Right ventricle myocardium superior (tissue), 1 donor: ENCODE measurements at places on chromosomes 1 and 21.

GRCh38 chr1:109995536-109995935 lies 11.0 kb downstream of the AHCYL1 start:
- DNase-seq = no peak

DNA sequence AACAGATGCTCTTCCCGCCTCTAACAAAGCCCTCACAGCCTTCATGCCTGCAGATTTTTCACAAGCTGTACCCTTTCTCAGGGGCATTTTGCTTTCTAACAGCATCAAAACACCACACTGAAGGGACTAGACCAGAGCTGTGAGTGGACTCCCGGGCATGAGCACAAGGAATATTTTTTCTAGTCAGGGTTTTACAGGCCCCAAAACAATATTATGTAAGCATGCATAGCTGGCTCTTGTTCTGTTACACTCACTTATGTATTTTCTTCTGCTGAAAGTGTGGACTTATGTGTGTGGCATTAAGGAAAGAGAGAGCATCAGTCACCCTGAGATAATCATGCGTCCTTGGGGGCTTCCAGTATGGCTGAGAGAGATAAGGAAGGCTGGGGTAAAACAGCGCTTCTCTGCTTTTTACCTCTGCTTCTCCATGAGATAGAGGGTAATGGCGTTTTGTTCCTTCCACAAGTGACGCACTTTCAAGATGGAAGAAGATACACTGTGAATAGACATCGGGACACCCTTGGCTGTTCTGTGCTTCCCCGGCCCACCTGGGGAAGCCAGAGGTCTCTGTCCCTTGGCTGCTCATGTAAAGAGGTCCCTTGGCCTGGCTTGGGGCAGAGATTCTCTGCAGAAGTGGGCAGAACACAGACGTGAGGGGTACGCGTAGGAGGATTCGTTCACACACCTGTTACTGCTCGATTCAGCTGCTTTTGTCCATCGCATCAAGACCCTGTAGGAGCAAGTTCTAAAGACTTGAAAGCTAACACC lies 266.7 kb upstream of the RAB4A start:
- no peak for DNase-seq

- DNase-seq = no peak
Measured at GRCh38 chr1:9626201-9626608, 25.3 kb upstream of the PIK3CD start.

DNA sequence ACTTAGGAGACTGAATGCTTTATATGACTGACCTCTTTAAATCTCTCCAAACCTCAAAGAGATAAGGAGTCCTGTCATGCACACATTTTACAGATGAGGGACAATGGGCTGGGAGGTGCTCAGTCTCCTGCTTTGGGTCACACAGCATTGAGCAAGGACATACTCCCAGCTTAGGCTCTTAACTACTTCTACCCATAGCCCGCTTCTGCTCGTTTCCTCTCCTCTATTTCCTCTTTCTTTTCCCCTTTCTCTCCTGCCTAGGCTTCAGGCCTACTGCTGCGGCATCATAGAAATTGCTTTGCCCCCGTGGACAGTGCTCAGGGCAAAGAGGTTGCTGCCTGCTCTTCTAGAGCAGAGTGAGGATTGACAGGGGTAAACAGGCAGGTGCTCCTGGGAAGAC lies 12.4 kb upstream of the ZNF691 start:
- DNase-seq = no peak

DNA sequence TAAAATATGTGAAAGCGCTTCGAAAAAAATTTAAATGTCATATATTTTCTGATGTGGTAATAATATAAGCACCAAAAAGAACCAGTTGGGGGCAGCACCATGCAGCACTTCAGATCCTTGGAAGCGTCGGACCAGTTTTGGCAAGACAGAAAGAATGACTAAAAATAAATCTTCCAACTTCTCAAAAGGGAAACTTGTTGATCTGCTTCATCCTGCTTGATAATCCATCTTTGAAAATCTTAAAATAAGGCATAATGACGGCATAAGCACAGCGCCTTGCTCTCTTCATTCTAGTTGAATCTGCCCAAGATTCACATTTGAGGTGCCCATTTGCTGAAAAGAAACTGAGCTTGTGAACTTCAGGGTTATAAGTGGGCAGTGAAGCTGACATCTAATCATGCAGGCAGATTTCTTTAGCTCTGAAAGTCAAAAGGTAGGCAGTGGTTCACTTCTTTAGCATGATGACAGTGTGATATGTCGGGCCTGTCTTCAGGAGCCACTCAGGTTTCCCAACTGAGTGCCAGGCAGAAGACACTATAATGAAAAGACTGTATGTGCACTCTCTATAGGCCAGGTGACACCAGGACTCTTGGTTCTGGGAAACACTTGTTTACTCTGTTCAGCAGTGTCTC lies 19.8 kb upstream of the MUTYH start:
- DNase-seq = peak; percentile 65

DNA sequence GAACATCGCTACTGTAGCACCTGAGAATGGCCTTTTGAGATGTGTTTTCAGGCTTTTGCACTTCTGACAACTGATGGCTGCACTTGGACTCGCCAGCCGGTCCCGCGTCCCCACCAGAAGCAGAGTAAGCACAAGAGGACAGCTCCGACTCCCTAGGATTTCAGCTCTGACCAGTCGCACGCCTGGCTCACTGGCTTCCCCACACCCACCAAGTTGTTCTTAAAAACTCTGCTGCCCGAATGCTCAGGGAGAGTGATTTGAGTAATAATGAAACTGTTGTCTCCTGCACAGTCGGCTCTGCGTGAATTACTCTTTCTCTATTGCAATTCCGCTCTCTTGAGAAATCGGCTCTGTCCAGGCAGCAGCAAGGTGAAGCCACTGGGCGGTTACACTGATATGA lies 40.2 kb upstream of the NLRP3 start:
- DNase-seq = no peak

- no peak for DNase-seq
Measured at GRCh38 chr21:45943630-45944540, 37.7 kb upstream of the COL6A1 start.

- no peak for DNase-seq
Measured at GRCh38 chr1:116470671-116471070, 97.6 kb downstream of the ATP1A1 start.

DNA sequence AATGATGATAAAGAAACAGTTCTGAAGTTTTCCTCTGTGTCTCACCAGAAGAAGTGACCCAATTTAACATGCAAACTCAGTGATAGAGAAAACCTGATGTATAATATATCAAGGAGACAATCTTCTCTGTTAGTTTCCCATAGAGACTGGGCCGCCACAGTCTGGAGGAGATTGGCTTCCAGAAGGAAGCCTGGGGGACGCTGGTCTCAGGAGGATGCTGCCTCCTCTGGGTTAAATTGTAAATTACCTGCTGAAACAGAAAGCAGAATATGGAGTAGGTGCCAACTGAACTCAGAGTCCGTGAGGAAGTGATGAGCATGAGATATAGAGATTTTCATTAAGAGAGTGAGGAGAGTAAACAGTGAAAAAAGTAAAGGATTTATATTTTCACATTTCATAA lies 15.8 kb downstream of the OR14I1 start:
- DNase-seq = no peak

DNA sequence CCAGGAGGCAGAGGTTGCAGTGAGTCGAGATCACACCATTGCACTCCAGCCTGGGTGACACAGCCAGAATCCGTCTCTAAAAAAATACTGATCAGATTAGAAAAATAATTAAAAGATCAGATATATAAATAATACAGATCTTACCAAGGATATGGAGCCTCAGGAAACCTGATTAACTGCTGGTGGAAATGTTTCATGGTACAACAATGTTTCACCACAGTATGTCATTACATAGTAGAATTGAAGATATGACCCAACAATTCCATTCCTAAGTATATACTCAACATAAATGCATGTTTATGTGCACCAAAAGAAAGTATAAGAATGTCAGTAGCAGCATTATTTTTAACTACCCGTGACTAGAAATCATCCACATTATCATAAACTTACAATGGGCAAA lies 41.7 kb downstream of the CD53 start:
- DNase-seq = no peak

DNA sequence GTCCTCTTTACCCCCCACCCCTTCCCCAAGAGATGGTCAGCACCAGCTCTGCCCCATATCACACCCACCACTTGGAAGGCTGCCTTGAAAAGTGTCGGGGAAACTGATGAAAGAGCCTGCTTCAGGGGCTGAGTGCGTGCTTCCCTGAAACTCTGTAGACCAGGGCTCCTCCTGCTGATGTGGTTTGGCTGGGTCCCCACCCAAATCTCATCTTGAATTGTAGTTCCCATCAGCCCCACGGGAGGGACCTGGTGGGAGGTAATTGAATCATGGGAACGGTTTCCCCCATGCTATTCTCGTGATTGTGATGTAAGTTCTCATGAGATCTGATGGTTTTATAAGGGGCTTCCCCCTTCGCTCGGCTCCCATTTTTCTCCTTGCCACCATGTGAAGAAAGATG lies 36.4 kb downstream of the UBIAD1 start:
- DNase-seq = no peak

- DNase-seq = no peak
Measured at GRCh38 chr1:198183605-198184004, 26.8 kb downstream of the NEK7 start.

DNA sequence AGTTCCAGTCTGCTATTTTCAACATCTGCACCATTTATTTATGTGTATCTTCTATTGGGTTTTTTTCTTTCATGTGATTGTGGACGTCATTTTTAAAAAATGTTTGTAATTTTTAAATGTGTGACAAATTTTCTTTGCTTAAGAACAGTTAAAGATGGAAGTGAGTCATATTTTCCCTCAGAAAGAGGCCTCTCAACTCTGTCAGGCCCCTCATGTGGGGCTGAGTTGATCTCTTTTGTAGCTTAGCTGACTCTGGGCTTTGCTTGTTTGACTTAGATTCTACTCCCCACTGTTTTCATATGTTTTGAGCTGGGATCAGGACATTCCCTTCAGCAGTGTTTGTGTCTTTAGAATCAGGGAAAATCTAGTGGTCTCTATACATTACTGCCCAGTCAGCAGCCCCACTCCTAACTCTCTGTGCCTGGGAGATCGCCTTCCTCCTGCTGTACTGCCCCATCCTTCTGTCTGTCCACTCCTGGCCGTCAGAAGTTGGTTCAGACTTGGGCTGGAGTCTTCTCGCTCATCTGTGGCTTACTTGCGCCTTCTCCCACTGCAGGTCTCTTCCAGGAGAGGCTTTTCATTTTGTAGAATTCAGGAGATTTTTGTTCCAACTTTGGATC lies 137.4 kb downstream of the DYRK1A start:
- no peak for DNase-seq

DNA sequence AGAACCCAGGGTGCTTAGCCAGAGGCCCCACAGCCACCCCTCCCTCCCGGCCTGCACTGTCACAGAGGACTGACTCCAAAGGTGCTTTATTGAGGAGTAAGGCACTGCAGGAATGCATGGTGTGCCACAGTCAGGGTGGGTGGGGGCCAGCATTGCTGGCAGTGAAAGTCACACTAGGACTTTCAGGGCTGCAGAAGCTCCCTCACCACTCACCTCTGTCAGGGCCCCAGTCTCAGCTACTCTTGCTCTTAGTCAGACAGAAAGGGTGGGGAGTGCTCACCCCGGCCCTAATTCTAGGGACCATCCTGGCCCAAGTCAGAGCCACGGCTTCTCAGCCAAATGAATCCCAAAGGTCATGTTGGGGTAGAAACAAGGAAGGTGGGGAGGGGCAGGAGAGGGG lies 19.4 kb downstream of the KNCN start:
- no peak for DNase-seq

GRCh38 chr1:84700070-84700469 lies 9.8 kb upstream of the SSX2IP start:
- no peak for DNase-seq
